Activated CD4-positive, alpha-beta T cell treated with anti-CD3 and anti-CD28 coated beads, Interleukin-2, amount 10 ng/mL, durations not matched to agents 7 days and 5 days (primary cell): ENCODE measurements at places on chromosomes 1 and 21.

DNA sequence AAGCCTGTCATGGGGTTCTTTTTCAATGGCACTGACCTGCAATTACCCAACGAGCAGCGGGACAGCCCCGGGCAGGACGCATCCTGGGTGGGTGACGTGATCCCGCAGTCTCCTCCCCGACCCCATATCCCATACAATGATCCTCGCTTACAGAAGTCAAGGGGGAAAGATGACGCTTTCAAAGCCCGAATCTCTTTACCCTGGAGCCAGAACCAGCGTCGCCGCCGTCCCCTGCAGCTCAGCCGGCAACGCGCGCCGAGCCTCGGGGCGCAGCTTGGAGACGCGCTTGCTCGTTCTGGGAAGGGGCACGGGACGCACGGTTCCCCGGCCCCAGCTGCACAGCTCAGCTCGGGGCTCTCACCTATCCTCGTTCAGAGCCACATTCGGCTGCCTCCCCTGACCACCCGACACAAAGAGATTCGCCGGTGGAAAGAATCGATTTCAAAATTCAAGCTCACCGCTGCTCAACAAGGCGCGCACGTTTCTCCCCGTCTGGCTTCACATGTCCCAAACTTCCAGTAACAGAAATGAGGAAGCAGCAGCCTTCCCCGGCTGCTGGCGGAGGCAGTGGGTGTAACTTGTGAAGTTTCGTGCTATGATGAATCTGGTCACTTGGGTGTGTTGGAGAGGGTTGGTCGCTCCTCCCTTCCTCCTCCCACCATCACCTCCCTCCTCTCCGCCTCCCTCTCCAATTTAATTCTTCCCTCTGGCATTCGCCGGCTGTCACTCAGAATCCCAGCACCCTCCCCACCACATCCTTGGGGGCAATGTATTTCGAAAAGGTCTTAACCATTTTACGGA lies at the start of gene TIAM1:
TIAM1 (minus strand) TSS at position 582 of the 801 bp plus-strand sequence. CDS start 77,289 bp downstream, outside the sequence.
- peaks cover 52% of the 10 kb centered on the region for H3K4me1 ChIP-seq
- peak within 1 kb of the TSS; percentile 73 for H3K27ac ChIP-seq
- H3K4me3 ChIP-seq = peak within 1 kb of the TSS; percentile 81
- H3K27me3 ChIP-seq = peaks cover 23% of the 10 kb centered on the region

- peaks cover 7% of the 10 kb centered on the region for H3K27me3 ChIP-seq
- no peak overlapping the region for H3K4me3 ChIP-seq
- no peaks in the 10 kb centered on the region for H3K4me1 ChIP-seq
- no peak for DNase-seq
These were observed 324.9 kb downstream of the SIPA1L2 start for GRCh38 chr1:232305050-232305449.

GRCh38 chr21:29145354-29145782 lies 14.9 kb downstream of the MAP3K7CL start:
- peaks cover 2% of the 10 kb centered on the region for H3K36me3 ChIP-seq
- peak overlapping the region; percentile 69 for H3K27ac ChIP-seq
- no peaks in the 10 kb centered on the region for H3K27me3 ChIP-seq
- H3K4me3 ChIP-seq = no peak overlapping the region

DNA sequence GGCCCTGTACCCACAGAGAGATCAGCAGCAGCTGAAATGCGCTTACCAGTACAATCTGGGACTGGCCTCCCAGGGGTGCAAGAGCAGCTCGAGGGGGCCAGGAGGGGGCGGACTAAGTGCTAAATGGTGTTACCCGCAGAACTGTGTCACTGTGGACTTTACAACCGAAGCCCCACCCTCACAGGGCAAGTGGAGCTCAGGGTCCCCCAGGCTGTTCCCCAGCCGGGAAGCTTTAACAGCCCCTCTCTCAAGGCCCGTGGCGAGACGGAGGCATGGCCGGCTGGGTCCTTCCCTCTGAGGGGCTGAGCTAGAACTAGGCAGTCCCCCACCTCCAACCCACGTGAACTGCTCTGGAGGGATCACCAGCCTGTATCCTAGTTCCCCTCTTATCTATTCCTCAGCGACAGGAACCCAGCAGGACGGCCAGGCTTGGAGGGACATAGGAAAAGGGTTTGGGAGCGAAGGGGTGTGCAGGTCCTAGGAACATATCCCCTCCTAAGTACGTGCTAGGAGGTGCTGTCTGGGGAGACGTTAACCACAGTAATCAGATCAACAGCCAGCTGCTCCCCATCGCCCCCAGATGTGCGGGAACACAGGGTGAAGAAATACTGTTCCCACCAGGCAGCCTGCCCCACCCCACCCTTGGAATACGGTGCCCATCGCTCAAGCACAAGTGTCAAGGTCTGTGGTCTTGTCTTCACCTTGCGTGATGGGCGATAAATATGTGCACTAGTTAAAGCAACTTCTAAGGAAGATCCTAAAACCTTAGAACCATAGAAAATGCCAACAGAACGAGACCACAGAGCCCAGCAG lies 24.4 kb downstream of the ZBTB17 start:
- no peak overlapping the region for H3K4me3 ChIP-seq
- H3K36me3 ChIP-seq = peaks cover 23% of the 10 kb centered on the region
- DNase-seq = no peak

GRCh38 chr1:88117597-88117996 lies 566.5 kb upstream of the PKN2 start:
- no peaks in the 10 kb centered on the region for H3K36me3 ChIP-seq
- peaks cover 4% of the 10 kb centered on the region for H3K27me3 ChIP-seq
- no peak overlapping the region for H3K27ac ChIP-seq
- H3K4me3 ChIP-seq = no peak overlapping the region

GRCh38 chr1:160779626-160780397 lies 16.2 kb upstream of the LY9 start:
- no peak overlapping the region for H3K4me3 ChIP-seq
- peaks cover 46% of the 10 kb centered on the region for H3K4me1 ChIP-seq
- H3K27me3 ChIP-seq = peaks cover 2% of the 10 kb centered on the region

GRCh38 chr1:158185770-158186169 lies 5.1 kb downstream of the CD1D start:
- no peak overlapping the region for H3K27ac ChIP-seq
- no peaks in the 10 kb centered on the region for H3K36me3 ChIP-seq

GRCh38 chr1:92968138-92969032 lies 7.1 kb upstream of the DIPK1A start:
- no peak overlapping the region for H3K4me3 ChIP-seq
- no peaks in the 10 kb centered on the region for H3K27me3 ChIP-seq
- no peaks in the 10 kb centered on the region for H3K36me3 ChIP-seq
- peaks cover 34% of the 10 kb centered on the region for H3K4me1 ChIP-seq
- peak; percentile 62 for DNase-seq
- H3K27ac ChIP-seq = no peak overlapping the region

DNA sequence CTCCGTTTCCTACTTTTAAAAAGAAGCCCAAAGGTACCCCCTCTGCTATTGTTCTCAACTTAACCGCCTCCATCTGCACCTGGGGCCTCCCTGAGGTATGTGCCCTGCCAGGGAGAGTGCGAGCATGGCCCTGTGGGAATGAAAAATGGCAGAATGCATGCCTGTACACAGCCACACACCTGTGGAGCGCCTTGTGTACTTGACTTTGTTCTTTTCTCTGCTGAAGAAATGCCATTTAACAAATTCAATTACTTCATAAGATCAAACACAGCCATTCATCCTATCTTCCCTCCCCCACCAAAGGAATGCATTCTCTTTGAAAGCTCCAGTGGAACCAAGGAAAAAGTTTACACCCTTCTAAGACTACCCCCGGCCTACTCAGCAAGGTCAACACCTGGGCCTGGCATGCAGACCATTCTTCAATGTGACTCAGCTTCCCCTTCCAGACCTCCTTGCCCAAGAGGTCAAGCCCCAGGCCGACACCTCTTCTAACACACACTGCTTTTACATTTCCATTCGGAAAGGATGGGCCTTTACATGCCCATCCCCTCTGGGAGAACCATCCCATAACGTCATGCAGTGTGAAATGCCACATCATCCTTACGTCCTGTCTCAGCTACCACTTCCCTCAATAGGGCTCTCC lies 123.7 kb downstream of the SMYD2 start:
- H3K27me3 ChIP-seq = no peaks in the 10 kb centered on the region
- H3K4me1 ChIP-seq = peaks cover 21% of the 10 kb centered on the region
- H3K4me3 ChIP-seq = no peak overlapping the region
- no peak for DNase-seq
- no peak overlapping the region for H3K27ac ChIP-seq
- no peaks in the 10 kb centered on the region for H3K36me3 ChIP-seq

GRCh38 chr1:68255301-68255700 lies 23.0 kb upstream of the WLS start:
- H3K27ac ChIP-seq = no peak overlapping the region
- H3K36me3 ChIP-seq = no peaks in the 10 kb centered on the region
- no peak overlapping the region for H3K4me3 ChIP-seq
- peaks cover 2% of the 10 kb centered on the region for H3K27me3 ChIP-seq
- no peak for DNase-seq
- H3K4me1 ChIP-seq = no peaks in the 10 kb centered on the region

- peaks cover 56% of the 10 kb centered on the region for H3K4me1 ChIP-seq
- peak within 1 kb of the TSS; percentile 99 for H3K4me3 ChIP-seq
- H3K27me3 ChIP-seq = no peaks in the 10 kb centered on the region
- H3K36me3 ChIP-seq = peaks cover 47% of the 10 kb centered on the region
- DNase-seq = peak; percentile 85
These were observed at the start of gene CDC42SE1 for GRCh38 chr1:151059109-151060006. TSS of gene CDC42SE1 (minus strand) at chr1:151059622. CDS start at chr1:151055730, 3,892 bp downstream.

DNA sequence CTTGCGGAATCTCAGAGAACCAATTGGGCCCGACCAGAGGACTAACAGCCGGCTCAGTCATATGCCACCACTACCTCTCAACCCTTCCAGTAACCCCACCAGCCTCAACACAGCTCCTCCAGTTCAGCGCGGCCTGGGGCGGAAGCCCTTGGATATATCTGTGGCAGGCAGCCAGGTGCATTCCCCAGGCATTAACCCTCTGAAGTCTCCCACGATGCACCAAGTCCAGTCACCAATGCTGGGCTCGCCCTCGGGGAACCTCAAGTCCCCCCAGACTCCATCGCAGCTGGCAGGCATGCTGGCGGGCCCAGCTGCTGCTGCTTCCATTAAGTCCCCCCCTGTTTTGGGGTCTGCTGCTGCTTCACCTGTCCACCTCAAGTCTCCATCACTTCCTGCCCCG lies 49.8 kb downstream of the ACP6 start:
- H3K27ac ChIP-seq = no peak overlapping the region
- peaks cover 31% of the 10 kb centered on the region for H3K36me3 ChIP-seq
- no peaks in the 10 kb centered on the region for H3K27me3 ChIP-seq

- peaks cover 3% of the 10 kb centered on the region for H3K36me3 ChIP-seq
- peaks cover 9% of the 10 kb centered on the region for H3K4me1 ChIP-seq
- no peak overlapping the region for H3K4me3 ChIP-seq
These were observed 15.5 kb upstream of the TSPEAR start for GRCh38 chr21:44726826-44727225.

DNA sequence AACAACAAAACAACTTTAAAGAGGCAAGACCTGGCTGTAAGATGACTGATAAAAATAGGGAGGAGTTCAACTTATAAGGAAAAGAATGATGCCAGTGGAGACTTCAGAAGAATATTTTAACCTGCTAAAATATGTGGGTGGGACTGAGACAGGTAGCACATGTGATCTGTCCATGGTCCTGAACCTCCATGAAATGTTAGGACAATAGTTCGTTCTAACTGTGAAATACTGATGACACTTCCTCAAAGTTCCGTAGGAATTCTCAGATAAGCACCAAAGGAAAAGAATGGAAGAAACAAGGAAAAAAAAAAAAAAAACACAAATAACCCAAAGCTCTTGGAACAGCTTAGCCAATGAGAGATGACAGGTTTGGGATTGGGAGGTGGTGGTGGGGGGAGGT lies 44.7 kb downstream of the CDC42BPA start:
- no peak overlapping the region for H3K4me3 ChIP-seq
- H3K4me1 ChIP-seq = no peaks in the 10 kb centered on the region
- H3K36me3 ChIP-seq = no peaks in the 10 kb centered on the region
- H3K27me3 ChIP-seq = peaks cover 6% of the 10 kb centered on the region
- DNase-seq = peak; percentile 42

GRCh38 chr1:15997637-15998280 lies 6.3 kb upstream of the SRARP start:
- H3K27ac ChIP-seq = no peak overlapping the region
- H3K36me3 ChIP-seq = no peaks in the 10 kb centered on the region
- DNase-seq = no peak
- no peaks in the 10 kb centered on the region for H3K27me3 ChIP-seq
- no peak overlapping the region for H3K4me3 ChIP-seq

- H3K4me1 ChIP-seq = no peaks in the 10 kb centered on the region
- no peak overlapping the region for H3K27ac ChIP-seq
- DNase-seq = no peak
- H3K36me3 ChIP-seq = no peaks in the 10 kb centered on the region
- H3K4me3 ChIP-seq = no peak overlapping the region
- H3K27me3 ChIP-seq = no peaks in the 10 kb centered on the region
These were observed 61.3 kb downstream of the NFASC start for GRCh38 chr1:204931768-204932572.

- H3K36me3 ChIP-seq = no peaks in the 10 kb centered on the region
- H3K4me1 ChIP-seq = no peaks in the 10 kb centered on the region
- H3K27me3 ChIP-seq = no peaks in the 10 kb centered on the region
- H3K4me3 ChIP-seq = no peak overlapping the region
These were observed 270.7 kb downstream of the S1PR1 start for GRCh38 chr1:101507547-101507971.

DNA sequence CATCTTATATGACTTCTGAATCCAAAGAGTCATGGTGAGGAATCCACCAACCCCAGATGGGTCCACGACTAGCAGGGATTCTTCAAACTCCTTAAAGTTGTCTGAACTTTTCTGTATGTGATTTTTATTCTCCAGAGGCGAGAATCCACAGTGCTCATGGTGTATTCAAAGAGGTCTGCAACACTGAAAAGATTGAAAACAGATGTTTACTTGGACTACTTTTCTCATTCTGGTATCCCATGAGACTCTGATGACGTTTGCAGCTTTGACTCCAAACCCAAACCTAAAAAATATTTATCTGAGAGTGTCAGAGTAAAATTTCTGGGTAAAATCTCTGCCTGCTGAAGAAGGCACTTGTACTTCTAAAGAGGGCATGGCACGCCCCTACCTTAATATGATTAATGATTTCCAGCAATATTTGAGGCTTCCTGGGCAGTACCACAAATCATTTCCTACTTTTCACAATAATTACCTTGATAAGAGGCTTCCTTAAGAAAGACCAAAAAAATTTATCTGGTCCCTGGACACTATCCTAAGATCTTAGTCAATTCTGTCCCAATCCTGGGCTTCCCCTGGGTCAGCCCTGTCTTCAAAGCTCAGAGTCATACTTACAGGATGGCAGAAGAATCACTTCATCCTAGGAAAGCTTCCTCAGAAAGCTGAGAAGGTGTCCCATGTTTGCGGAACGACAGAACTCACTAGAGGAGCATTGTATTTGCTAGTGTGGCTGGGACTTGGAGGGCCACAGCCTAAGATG lies 76.5 kb upstream of the MAP10 start:
- H3K4me3 ChIP-seq = no peak overlapping the region
- no peak for DNase-seq
- H3K36me3 ChIP-seq = no peaks in the 10 kb centered on the region

- DNase-seq = no peak
- H3K27ac ChIP-seq = no peak overlapping the region
- H3K36me3 ChIP-seq = no peaks in the 10 kb centered on the region
- no peaks in the 10 kb centered on the region for H3K27me3 ChIP-seq
- H3K4me1 ChIP-seq = no peaks in the 10 kb centered on the region
These were observed 117.5 kb upstream of the GRIK3 start for GRCh38 chr1:37151789-37152188.

GRCh38 chr1:43760745-43761317 lies 53.5 kb downstream of the ST3GAL3 start:
- H3K4me1 ChIP-seq = no peaks in the 10 kb centered on the region
- no peaks in the 10 kb centered on the region for H3K27me3 ChIP-seq
- no peak overlapping the region for H3K4me3 ChIP-seq
- H3K36me3 ChIP-seq = no peaks in the 10 kb centered on the region
- H3K27ac ChIP-seq = no peak overlapping the region

- peak within 1 kb of the TSS; percentile 4 for H3K27ac ChIP-seq
- peak within 1 kb of the TSS; percentile 47 for H3K4me3 ChIP-seq
- peaks cover 3% of the 10 kb centered on the region for H3K27me3 ChIP-seq
- H3K4me1 ChIP-seq = peaks cover 12% of the 10 kb centered on the region
These were observed at the start of gene C1orf141 for GRCh38 chr1:67134695-67135094. TSS of gene C1orf141 (minus strand) at chr1:67134970. CDS start at chr1:67127240, 7,730 bp downstream.
